ENCODE measurements at places on chromosomes 11 and 22.

DNA sequence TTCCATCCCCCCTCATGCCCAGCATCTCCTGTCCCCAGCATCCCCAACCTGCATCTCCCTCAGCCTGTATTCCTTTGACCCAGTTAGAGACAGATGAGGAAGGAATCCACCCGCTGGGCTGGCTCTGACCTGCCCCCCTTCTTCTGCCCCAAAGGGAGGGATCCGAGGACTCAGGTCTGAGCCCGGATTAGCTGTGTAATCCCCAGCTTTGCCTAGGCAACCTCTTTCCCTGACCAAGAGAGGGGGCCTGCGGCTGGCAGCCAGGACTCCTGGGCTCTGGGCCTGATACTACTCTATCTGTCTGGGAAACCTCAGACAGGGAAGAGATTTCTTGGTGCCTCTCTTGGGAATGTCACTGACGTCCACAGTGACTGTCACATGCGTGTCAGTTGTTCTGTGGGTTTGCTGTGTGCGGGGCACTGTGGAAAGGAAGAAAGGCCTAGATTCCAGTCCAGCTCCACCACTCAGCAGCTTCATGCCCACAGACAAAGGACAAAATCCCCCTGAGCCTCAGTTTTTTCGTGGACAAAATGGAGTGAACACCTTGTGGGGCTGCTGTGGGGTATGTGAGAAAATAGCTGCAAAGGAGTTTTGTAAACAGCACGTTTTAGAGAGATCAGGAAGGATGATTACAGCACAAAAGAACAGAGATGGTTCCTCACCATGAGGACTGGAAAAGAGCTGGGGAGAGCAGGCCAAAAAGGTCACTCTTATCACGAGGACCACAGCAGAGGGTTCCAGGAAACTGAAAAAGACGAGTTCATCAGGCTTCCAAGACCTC lies 1.3 kb upstream of the NDUFV1 start:
- no peak for DNase-seq

GRCh38 chr11:75273411-75274391 lies 33.1 kb downstream of the TPBGL start:
- DNase-seq = no peak

GRCh38 chr11:128644576-128644975 lies 49.3 kb upstream of the FLI1 start:
- no peak for DNase-seq

- DNase-seq = no peak
Observed at GRCh38 chr11:127307700-127308099, 307.1 kb upstream of the KIRREL3 start.

Data from cardiac muscle cell (in vitro differentiated cells and primary cell).